ENCODE measurements at places on chromosomes 2 and 18.

- no peak for DNase-seq
These were observed 139.4 kb downstream of the NCK2 start for GRCh38 chr2:105883911-105884694.

DNA sequence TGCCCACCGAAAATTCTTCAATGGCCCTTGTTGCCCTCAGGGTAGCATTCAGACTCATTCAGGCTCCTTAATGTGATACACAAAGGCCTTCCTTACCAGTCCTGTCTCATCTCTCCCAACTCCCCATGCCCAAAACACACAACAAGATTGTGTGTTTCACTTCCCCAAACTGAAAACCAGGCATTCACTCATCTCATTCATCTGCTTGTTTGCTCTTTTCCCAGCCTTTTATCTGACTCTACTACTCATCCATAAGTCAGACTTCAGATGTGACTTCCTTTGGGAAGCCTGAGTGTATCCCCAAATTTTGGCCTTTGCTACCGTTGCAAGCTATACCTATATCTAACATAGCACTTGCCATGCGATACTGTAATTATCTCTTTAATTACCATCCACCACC, 9.7 kb upstream of the SLC39A10 start:
- peak; percentile 58 for DNase-seq

DNA sequence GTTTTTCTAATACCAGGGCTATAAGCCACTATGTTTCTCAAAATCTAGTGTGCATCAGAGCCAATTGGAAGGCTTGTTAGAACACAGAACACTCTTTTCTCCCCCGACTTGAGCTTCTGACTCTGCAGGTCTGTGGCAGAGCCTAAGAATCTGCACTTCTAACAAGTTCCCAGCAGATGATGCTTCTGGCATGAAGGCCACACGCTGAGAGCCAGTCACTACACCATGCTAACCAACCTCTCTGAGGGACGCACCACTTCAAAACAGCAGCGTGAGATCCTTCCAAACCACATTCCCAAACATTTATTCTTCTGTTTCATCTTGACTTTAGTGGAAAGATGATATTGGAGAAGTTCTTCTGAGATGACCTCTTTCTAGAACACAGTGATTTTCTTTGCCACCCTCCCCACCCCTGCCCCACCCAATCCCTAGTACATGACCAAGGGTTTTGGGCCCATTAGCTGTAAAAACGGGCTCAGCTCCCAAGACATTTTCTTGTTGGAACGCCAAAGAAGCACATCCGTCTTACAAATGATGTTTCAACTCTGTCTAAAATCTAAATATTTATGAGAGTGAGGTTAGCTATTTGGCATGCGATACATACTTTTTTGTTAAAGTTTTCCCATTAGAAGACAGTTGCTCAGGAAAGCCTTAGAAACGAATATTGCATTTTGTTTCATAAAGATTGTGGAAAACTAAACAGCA, 391.9 kb downstream of the TMEM182 start:
- no peak for DNase-seq

GRCh38 chr2:150133623-150134022, 353.8 kb downstream of the RND3 start:
- no peak for DNase-seq

GRCh38 chr18:61336766-61337165, 3.5 kb downstream of the CDH20 start:
- no peak for DNase-seq

DNA sequence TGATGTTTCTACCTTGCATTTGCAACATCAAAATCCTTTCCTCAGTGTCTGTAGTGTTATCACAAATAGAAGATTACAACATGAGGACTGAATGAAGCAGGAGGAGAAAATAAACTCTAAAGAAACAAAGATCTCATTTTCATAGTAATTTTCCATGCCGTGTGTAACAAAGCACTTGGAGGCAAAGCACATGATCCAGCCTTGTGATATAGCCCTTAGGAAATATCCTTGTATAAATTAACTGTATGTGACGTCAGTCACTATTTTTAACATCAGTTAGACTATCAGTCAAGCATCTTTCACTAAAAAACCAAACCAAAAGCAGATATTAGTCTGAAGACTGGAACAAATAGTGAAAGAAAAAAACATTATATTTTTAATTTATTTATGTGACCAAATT, 492.1 kb upstream of the CNTNAP5 start:
- DNase-seq = no peak

GRCh38 chr2:151826737-151827157, 1.5 kb downstream of the ARL5A start:
- peak; percentile 27 for DNase-seq

DNA sequence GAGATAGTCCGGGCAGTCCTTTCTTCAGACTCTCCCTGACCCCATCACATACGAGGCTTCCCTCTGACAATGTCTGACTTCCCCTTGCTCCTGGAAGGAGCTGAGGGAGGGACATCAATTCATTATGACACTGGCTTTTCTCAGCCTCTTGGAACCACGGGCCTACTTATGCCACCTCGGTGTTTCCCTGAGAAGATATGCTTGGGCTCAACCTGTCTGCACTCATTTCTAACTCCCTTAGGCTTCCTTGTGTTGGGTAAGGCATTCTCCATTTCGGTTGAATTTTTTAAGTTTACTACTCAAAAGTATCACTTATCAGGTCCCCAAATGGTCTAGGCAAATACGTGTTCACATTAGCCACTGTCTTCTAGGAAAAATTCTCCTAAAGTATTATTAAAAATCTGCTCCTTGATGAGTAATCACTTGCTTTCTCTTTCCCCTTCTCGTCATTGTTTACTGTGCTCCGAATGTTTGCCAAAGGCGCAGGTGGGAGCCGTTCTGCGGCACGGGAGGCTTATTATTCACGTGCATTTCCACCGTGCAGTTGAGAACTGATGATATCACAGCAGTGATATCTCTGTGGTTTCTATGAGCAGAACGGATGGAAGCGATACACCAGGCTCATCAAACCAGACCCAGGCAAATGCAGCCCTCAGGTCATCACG, 33.1 kb downstream of the ARL4C start:
- DNase-seq = no peak

Data from suppressor macrophage treated with lipopolysaccharide for 1 hour (primary cell).